ELF-1 (cell line): ENCODE measurements at places on chromosomes 16 and 17.

DNA sequence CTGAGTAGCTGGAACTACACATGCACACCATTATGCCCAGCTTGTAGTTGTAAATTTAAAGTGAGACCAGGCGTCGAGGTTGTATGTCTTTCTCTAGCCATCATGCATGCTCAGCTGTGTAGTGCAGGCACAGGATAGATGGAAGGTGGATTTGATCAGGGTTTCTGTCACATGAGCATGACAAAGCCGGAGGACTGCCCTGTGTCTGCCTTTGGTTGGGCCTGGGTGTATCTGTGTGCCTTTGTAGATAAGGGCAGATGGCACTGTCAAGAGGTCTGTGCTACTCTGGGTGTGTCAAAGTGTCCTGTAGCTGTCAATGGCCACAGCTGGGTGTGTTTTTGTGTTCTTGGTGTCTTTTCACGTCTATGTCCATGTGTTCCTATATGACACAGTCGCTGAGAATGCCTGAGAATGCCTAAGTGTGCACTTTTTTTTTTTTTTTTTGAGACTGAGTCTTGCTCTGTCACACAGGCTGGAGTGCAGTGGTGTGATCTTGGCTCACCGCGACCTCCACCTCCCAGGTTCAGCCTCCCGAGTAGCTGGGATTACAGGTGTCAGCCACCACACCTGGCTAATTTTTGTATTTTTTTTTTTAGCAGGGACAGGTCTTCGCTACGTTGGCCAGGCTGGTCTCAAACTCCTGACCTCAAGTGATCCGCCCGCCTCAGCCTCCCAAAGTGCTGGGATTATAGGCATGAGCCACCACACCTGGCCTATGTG lies 4.1 kb upstream of the NAGS start:
- DNase-seq: no peak

- no peak for DNase-seq
These were observed 9.0 kb upstream of the C16orf95 start for GRCh38 chr16:87326151-87326571.

DNA sequence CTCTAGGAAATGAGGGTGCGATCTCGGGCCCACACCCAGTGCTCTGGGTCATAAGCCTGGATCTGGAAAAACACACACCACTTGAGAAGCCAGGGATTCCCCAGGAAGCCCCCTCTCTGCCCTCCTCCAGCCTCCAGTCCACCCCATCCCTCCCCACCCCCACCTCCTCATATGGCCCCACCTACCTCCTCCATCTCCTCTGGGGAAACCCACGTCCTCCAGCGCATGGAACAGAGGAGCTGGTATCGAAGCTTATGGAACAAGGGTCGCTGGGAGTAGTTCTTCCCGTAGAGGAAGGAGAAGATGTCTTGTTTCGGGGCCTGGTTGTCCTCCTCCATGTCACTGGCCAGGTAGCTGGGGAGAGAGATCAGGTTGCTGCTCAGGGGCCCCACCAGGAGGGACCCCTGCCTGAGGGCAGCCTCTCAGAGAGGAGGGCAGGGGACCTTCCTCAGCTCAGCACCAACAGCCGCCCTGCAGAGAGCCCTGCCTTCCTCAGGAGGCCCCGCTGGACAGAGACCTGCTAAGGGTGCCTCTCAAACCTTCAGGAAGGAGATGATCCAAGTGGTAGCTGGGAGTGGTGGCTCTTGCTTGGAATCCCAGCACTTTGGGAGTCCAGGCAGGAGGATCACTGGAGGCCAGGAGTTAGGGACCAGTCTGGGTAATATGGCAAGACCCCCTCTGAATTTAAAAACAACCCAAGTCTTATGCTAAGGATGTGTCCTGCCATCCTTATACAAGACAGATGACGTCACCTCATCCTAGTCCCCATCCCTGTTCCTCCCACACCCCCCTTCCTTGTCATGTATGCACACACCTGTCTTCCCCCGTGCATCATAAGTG lies 5.0 kb downstream of the SPDYE4 start:
- no peak for DNase-seq

- DNase-seq: no peak
These were observed 18.2 kb downstream of the PCTP start for GRCh38 chr17:55768936-55769624.

- DNase-seq: no peak
These were observed 18.3 kb upstream of the IL21R start for GRCh38 chr16:27383556-27384243.

GRCh38 chr17:17582372-17582771 lies 9.1 kb downstream of the PEMT start:
- DNase-seq: no peak

DNA sequence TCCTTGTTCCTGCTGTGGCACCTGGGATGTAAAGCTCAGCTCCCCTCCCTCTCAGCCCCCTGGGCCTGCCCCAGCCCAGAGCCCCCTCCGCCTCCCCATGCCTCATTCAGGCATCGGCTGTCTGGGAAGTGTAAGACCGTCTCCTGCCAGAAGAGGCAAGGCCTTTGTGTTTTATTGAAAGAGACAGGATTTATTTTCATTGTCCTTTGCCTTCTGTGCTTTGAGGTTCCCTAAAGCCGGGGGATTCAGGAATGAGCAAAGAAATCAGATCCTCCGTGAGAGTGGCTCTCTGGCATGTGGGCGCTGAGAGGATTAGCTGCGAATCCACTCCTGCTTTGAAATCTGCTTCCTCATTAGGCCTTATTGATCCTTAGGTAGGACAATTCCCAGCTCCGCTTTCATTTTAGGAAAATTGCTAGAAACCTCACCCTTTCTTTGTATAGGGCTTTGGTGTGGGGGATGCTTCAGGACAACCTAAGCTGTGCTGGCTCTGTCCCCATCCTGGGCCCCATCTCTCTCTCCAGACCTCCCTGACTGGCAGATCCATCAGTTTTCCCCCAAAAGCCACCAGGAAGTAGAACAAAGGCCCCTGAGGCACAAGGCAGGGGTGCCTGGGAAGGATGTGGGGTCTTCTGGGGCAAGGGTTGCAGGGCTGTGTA lies 211.5 kb upstream of the TNRC6C start:
- no peak for DNase-seq

DNA sequence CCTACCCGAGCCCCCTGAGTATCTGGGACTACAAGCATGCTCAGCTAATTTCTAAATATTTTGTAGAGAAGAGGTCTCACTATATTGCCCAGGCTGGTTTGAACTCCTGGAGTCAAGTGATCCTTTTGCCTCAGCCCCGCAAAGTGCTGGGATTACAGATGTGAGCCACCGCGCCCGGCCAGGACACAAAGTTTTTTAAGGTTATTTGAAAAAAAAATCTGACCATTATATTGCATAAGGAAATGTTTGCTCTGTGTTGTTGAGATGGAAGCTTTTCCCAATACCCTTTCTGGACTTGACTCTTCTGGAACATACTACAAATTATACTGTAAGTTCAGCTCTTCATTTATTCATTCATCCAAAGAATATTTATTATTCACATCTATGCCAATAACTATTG lies 133.3 kb upstream of the TMEM97 start:
- DNase-seq: no peak

DNA sequence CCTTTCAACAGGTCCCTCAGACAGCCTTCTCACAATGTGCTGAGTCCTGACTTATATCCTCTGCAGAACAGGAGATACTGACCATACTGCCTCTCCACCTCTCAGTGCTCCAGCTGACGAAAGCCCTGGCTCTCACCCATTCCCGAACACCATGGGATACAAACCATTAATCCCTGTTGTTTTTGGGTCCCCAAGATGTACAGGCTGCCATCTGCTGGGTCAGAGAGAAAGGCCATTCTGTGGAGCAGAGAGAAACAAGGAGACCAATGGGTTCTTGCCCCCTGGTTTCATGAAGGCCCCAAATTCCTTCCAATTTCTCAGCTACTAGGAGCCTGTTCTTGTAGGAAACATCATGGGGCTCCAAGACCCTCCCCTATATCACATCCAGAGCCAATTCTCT lies 3.0 kb downstream of the ERN2 start:
- no peak for DNase-seq

DNA sequence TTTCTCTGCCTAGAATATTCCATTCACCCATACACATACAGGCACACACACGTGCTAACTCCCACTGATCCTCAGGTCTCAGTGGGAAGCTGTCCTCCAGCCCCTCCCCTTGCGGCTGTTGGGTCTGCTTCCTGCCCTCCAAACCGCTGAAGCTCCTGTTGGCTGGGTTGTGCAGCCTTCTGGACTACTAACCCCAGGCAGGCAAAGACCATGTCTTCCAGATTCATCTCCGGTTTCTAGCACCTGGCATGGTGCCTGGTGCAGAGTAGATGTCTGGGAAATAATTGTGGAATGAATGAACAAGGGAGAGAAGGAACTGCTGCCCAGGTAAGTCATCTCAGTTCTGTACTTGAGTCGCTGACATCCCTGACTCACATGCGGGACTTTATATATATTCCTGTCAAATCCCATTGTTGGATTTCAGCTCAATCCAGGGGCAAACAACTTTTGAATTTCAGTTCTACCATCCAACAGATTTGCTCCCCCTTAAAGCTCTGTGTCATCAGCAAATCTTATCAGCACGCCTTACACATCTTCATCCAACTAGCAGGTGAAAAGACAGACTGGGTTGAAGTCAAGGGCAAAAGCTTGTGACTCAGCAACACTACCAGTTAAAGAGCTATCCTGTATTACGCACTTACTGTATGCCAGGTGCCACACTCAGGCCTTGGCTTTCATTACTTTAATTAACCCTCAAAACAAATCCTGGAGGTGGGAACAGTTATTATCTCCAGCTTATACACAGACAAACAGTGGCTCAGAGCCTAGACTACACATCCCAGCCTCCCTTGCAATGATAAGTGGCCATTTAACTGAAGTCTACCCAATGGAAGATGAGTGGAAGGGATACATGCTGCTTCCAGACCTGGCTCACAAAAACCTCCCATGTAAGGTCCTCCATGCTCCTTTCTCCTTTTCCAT lies 51.1 kb downstream of the SRCIN1 start:
- no peak for DNase-seq

DNA sequence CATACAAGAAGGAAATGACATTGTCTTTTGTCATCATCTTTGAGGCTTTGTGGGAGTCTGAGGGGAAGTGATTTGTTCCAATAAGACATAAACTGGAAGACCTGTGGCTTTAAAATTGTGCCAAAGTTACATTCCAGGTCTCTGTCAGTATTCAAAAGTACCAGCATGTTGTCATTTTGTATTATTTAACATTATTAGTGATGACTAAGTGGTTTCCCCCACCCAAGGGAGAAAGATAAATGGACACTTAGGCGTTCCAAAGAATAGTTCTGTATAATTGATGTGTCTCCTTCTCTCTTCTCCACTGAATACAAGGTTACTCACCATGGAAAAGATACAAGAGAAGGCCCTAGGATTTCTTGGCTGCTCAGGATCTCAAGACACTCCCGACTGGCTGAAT lies 3.8 kb downstream of the CFAP97D1 start:
- DNase-seq: no peak

DNA sequence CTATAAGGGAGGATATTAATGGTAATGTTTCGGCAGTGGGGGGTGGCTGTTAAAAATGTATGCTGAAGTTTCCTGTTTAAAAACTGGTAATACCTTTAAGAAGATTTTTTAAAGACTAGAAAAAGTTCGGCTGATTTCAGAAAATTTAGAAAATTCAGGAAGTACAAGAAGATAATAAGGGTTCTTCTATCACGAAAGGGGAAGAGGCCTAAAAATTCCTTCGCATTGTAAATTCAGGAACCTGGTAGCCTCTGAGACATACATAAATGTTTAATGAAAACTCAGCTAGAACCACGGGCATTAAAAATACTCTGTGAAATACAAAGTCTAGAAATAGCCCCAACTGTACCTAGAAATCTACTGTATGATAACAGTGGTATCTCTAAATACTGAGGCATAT lies 181.2 kb downstream of the PARN start:
- DNase-seq: no peak
